Stimulated activated CD8-positive, alpha-beta memory T cell treated with anti-CD3 and anti-CD28 coated beads, Interleukin-7, amount 100 ng/mL, for 4 hours (primary cell): ENCODE measurements at places on chromosomes 2 and 18.

DNA sequence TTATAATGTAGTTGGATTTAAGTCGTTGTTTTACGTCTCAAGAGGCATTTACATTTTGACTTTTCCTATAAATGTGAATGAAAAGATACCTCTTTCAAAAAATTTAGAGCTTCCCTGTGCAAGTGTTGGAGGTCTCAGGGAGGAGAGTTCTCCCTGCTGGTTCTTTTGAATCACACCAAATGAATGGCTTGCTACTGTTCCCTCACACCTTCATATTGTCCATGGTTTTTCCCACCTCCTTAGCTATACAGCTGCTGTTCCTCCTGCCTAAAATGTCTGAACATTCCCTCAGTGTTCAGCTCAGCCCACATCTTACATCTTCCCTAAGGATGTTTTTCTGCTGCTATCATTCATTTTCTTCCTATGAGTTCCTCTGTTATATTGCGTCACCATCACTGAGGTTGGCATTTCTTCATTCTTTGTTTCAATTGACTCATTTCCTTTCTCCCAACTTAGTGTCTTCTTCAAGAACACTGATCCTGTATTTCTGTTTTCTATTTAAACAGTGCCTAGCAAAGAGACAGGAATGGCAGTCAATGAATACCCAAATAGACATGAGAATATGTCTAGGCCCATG lies 46.0 kb downstream of the COX7A2L start:
- no peak for DNase-seq

- no peak for DNase-seq
Measured at GRCh38 chr2:236063994-236064393, 104.2 kb downstream of the GBX2 start.

DNA sequence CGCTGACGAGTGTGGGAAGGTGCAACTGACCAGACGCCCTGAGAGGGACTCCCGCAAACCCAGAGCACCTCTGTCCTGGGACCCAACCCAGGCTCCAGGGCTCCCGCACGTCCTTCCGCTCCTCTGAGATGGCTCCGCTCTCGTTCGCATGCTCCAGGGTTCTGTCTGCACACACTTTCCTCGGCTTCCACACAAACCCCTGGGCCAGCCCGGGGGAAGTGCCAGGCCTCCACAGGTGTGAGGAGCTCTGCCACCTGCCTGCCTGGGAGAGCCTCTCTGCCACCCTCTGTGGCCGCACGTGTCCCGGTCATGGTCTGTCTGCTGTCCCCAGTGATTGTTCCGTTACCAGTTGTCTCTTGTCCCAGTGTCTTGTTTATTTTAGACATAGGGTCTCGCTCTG lies 222.9 kb downstream of the HDAC4 start:
- DNase-seq: no peak

- no peak for DNase-seq
Measured at GRCh38 chr2:83191316-83191715, 1267.8 kb downstream of the SUCLG1 start.

- DNase-seq: no peak
Measured at GRCh38 chr2:29844713-29845326, 76.6 kb downstream of the ALK start.

- DNase-seq: no peak
Measured at GRCh38 chr2:54545702-54546450, 89.7 kb downstream of the SPTBN1 start.

- DNase-seq: no peak
Measured at GRCh38 chr18:13318731-13319501, 100.4 kb downstream of the LDLRAD4 start.

DNA sequence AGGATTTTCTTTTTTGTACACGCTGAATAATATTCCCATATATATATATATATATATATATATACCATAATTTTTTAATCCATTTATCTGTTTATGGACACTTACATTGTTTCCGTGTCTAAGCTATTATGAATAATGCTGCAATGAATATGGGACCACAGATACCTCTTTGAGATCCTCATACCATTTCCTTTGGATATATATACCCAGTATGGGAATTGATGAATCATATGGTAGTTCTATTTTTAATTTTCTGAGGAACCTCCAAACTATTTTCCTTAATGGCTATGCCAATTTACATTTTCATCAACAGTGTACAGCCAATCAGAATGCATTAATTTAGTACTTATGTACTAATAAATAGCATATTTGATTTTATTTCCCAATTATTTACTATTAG lies 53.1 kb downstream of the MERTK start:
- no peak for DNase-seq

DNA sequence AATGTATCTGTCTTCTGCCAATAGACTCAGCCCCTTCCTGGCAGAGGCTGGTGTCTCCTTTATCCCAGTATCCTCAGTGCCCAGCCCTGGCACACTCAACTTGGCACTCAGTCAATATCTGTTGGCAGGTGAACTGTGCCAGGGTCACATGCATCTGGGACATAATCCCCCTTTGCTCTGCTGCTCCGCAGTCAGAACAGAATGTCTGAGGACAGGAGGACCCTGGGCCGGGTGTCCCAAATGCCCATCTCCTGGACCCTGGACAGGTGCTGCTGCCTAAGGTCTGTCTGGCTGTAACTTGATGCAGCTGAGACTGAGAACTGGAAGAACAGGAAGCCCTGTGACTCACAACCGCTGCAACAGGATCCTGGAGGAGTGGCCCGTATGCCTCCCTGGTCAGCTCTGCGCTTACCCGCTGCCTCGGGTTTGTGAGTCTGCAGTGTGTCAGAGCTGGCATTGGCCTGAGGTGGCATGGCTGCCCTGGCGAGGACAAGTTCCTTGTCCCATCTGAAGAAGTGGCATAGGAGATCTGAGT lies 11.4 kb downstream of the HK2 start:
- DNase-seq: no peak

GRCh38 chr18:51137026-51137729 lies 60.3 kb downstream of the MEX3C start:
- no peak for DNase-seq

- DNase-seq: no peak
Measured at GRCh38 chr2:72996117-72996502, 75.4 kb downstream of the SFXN5 start.

- DNase-seq: no peak
Measured at GRCh38 chr2:68762665-68763064, 28.1 kb downstream of the ARHGAP25 start.

DNA sequence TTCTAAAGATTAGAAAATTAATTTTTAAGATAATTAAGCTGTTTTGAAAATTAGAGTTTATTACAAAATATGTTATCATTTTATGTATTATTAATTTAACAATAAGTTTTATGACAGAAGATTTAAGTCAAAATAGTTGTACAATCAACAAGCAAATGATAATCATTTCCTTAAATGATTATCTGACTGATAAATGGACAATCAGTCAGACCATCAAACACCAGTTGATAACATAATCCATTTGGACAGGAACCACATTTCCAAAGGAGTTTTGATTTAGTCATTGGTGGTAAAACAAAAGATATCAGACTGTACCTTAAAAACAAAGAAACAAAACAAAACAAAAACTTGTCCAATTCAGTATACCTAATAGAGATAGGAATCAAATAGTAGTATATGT lies 1.9 kb downstream of the TFPI start:
- no peak for DNase-seq

- no peak for DNase-seq
Measured at GRCh38 chr2:174717273-174717672, 47.0 kb downstream of the CHRNA1 start.

GRCh38 chr18:3305933-3306332 lies 44.0 kb downstream of the MYL12B start:
- DNase-seq: no peak

GRCh38 chr2:47008381-47009252 lies 93.0 kb upstream of the MCFD2 start:
- DNase-seq: no peak
